DMS153 (cell line): ENCODE measurements at places on chromosomes 11 and 22.

GRCh38 chr11:100562128-100562527, 125.0 kb upstream of the ARHGAP42 start:
- DNase-seq: no peak

DNA sequence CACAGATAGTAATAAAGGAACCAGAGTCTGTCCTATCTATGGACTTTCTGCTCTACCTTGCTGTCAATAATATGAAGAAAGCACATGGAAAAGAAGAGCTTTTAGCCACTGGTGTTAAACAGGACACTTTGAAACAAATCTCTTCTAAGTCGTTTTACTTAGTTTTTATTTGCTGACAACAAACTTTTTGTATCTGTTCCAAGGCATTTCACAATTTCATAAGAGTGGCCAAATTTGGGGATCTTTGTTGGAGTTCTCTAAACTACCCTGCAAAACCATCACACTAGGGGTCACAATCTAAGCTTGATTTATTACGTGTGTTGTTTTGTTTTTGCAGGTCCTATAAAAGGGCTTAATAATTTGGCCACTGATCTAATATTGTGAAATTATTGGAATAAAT, 54.4 kb downstream of the BBOX1 start:
- DNase-seq: no peak

GRCh38 chr11:102771351-102771750, 9.1 kb downstream of the MMP10 start:
- no peak for DNase-seq

DNA sequence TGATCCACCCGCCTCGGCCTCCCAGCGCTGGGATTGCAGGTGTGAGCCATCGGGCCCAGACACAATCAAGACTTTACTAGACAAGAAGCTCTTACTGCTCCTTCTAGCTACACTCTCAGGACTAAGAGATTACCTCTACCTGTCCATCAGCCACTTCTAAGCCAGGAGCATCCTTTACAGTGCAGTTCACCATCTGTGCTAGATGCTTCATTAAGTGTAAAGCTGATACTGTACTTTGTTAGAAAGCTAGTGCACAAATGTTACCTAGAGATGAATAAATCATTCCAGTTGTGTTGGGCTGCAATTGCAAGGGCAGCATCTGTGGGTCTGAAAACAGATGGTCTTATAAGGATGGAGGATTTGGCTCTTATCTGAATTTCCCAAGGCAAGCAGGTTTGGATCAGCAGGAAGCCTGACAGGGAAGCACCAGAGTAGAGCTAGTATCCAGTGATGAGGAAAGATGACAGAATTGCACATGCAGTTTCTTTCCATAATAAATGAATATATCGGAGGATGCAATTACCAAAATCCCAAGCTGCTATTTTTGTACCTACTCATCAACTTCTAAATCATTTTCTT, 58.3 kb downstream of the FAM168A start:
- DNase-seq: no peak

- no peak for DNase-seq
Observed at GRCh38 chr11:88171982-88172381, 3.3 kb downstream of the RAB38 start.

DNA sequence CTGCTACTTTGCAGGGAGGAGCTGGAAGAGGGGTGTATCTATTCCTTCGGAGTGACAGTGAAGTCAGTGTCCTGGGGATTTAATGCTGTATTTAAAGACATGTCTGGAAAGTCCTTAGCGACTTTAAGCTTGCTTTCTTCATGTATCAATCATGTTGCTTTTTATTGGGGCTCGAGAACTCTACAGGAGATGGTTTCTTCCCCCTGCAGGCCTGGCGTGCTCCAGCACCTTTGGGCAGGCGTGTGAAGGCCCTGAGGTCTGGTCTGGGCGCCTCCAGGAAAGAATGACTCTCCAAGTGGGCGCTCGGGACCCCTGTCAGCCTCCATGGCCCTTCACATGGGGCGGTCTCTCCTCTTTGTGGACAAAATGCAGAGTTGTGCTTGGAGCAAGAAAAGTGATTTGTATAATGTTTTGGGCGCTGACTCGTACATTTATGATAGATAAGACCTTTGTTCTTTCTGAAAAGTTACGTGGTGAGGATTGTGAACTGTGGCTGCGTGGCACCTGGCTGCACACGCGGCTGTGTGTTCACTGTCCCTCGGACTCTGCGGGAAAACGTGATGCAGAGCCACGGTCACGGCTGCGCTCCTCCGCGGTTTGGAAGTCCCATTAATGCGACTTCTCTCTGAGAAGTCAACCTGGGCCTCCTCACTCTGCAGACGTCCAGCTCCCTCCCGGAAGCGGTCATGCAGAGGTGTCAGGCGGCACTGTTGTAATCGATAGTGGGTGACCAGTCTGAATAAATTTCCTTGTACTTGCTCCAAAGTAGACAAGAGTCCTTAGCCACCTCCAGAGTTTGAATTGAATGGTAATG, 282.5 kb downstream of the TBC1D22A start:
- DNase-seq: no peak

GRCh38 chr11:8217926-8218325, 45.8 kb downstream of the LMO1 start:
- DNase-seq: no peak

DNA sequence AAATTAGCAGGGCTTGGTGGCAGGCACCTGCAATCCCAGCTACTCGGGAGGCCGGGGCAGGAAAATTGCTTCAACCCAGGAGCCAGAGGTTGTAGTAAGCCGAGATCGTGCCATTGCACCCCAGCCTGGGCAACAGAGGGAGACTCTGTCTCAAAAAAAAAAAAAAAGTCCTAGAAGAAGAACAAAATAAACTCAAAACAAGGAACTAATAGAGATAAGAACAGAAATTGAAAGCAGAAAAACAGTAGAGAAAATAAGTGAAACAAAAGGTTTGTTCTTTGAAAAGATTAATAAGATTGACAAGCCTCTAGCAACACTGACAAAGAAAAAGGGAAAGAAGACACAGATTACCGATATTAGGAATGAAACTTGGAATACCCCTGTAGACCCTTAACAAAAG, 45.1 kb upstream of the CBX7 start:
- DNase-seq: no peak

DNA sequence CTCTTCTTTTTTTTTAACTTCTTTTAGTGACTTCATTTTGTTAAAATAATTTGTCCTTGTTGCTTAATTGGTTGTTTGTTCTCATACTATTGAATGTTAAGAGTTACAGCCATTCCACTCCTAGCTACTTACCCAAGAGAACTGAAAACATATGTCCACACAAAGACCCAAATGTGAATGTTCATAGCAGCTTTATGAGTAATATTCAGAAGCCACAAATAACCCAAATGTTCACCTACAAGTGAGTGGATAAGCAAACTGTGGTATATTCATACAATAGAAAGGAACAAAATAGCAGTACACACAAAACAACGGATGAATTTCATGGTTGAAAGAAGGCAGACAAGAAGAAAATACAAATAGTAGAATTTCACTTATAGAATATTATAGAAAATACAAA, 1.4 kb upstream of the OR4D11 start:
- no peak for DNase-seq

DNA sequence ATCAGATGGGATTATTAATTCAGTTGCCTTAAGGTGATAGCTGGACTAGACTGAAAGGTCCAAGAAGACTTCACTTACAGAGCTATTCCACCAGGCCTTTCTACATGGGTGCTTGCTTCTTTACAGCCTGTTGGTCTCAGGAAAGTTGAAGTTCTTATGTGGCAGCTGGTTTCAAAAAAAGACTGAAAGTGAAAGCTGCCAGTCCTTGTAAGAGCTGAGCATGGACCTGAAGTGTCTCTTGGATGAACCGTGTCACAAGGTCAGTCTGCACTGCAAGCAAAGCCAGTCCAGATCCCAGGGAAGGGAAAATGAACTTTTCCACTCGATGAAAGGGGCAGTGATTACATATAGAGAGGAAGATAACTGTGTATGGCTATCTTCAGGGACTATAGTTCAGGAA, 201.5 kb upstream of the LUZP2 start:
- DNase-seq: no peak
